T-helper 17 cell (primary cell): ENCODE measurements at places on chromosomes 13 and 19.

DNA sequence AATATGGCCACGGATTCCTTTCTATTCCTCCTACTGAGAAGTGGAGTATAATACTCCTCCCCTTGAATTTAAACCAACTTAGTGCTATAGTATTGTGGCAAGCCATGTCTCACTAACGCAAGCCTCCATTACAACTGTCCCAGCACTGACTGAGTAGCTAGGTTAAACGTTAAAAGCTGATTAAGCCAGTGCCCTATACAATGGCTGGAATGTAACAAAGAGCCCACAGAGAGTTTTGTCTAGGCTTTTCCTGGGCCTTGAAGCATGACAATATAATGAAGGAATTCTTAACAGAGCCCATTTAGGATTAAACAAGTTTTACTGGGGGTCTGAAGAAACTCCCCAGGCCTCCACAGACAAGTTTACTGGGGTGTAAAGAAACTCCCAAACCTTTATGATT, 254.5 kb upstream of the DACH1 start:
- H3K4me1 ChIP-seq: no peaks in the 10 kb centered on the region
- H3K27ac ChIP-seq: no peak overlapping the region
- no peak overlapping the region for H3K4me3 ChIP-seq
- no peaks in the 10 kb centered on the region for H3K36me3 ChIP-seq

DNA sequence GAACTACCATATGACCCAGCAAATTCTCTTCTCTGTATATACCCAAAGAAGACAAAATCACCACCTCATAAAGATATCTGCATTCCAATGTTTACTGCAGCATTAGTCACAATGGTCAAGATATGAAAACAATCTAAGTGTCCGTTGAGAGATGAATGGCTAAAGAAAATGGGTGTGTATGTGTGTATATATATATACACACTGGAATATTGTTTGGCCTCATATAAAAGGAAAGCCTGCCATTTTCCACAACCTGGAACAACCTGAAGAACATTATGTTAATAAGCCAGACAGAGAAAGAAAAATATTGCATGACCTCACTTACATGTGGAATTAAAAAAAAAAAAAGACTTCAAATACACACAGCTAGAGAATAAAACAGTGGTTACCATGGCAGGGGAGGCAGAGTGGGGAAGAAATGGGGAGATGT, 29.5 kb upstream of the RBM26 start:
- DNase-seq: no peak
- H3K27me3 ChIP-seq: no peaks in the 10 kb centered on the region
- peak overlapping the region; percentile 49 for H3K27ac ChIP-seq

DNA sequence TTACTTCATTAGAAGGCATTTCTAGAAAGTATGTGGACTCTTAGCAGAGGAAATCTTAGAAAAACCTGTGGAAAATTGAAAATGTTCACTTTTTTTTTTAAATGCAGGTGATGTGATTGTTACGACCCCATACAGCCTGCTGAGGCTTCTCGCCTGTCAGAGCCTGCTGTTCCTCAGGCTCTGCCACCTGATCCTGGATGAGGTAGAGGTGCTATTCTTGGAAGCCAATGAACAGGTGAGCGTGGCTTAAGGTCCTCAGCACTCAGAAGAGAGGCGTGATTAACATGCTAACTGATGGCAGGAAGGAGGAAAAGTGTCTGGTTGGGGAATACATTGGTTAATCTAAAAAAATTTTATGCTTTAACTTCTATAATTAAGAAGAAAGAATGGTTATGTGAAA, 71.4 kb downstream of the SLC7A9 start:
- peaks cover 1% of the 10 kb centered on the region for H3K36me3 ChIP-seq
- H3K4me1 ChIP-seq: peaks cover 31% of the 10 kb centered on the region
- H3K27ac ChIP-seq: no peak overlapping the region
- no peaks in the 10 kb centered on the region for H3K27me3 ChIP-seq
- DNase-seq: no peak
- H3K4me3 ChIP-seq: no peak overlapping the region

GRCh38 chr19:45607071-45608029, 5.3 kb upstream of the GPR4 start:
- H3K27me3 ChIP-seq: peaks cover 13% of the 10 kb centered on the region
- H3K36me3 ChIP-seq: peaks cover 9% of the 10 kb centered on the region
- H3K4me3 ChIP-seq: peak overlapping the region; percentile 67
- H3K4me1 ChIP-seq: peaks cover 11% of the 10 kb centered on the region
- peak; percentile 34 for DNase-seq
- H3K27ac ChIP-seq: peak overlapping the region; percentile 21

GRCh38 chr19:35124098-35125060, 8.8 kb downstream of the FXYD3 start:
- peak overlapping the region; percentile 90 for H3K4me3 ChIP-seq
- no peaks in the 10 kb centered on the region for H3K27me3 ChIP-seq
- H3K27ac ChIP-seq: peak overlapping the region; percentile 93
- peak; percentile 77 for DNase-seq

GRCh38 chr19:2127758-2128157, 23.6 kb downstream of the AP3D1 start:
- no peaks in the 10 kb centered on the region for H3K36me3 ChIP-seq
- H3K27me3 ChIP-seq: no peaks in the 10 kb centered on the region
- no peak overlapping the region for H3K4me3 ChIP-seq
- H3K27ac ChIP-seq: no peak overlapping the region
- H3K4me1 ChIP-seq: no peaks in the 10 kb centered on the region

DNA sequence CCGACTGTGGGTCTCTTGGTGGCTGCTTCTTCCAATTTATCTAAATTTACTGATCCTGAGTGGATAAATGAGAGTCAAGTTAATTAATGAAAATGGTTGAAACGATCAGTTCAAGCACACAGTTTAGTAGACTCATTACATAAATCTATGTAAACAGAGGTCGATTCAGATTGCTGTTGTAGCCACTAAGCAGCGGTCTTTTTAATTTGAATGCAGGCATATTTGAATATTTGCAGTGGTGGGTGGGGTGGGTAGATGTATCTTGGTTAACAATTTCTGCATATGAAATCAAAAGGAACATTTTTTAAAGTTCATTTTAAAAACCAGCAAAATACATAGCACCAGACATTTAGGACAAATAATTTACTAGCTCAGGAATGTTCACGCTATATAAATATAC, 325.9 kb downstream of the KLF12 start:
- no peak overlapping the region for H3K4me3 ChIP-seq
- DNase-seq: no peak
- H3K36me3 ChIP-seq: peaks cover 4% of the 10 kb centered on the region

GRCh38 chr19:58450856-58451357, 515 bp upstream of the ZNF324B start:
- peaks cover 2% of the 10 kb centered on the region for H3K36me3 ChIP-seq
- H3K4me1 ChIP-seq: peaks cover 24% of the 10 kb centered on the region

- peak overlapping the region; percentile 43 for H3K4me3 ChIP-seq
- no peaks in the 10 kb centered on the region for H3K27me3 ChIP-seq
- no peak for DNase-seq
- H3K4me1 ChIP-seq: peaks cover 33% of the 10 kb centered on the region
Measured at GRCh38 chr13:111233080-111233479, 87.4 kb upstream of the TEX29 start.

DNA sequence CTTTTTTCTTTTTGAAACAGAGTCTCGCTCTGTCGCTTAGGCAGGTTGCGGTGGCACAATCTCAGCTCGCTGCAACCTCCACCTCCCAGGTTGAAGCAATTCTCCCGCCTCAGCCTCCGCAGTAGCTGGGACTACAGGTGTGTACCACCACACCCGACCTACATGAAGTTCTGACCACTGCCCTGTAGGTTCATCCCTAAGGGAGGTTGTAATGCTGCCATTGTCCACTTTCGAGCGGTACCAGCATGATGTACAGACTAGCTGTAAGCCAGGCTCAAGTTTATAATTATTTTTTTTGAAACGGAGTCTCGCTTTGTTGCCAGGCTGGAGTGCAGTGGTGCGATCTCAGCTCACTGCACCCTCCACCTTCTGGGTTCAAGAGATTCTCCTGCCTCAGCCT, 11.6 kb upstream of the COX7A1 start:
- H3K27ac ChIP-seq: no peak overlapping the region
- peaks cover 6% of the 10 kb centered on the region for H3K4me1 ChIP-seq
- no peak overlapping the region for H3K4me3 ChIP-seq

DNA sequence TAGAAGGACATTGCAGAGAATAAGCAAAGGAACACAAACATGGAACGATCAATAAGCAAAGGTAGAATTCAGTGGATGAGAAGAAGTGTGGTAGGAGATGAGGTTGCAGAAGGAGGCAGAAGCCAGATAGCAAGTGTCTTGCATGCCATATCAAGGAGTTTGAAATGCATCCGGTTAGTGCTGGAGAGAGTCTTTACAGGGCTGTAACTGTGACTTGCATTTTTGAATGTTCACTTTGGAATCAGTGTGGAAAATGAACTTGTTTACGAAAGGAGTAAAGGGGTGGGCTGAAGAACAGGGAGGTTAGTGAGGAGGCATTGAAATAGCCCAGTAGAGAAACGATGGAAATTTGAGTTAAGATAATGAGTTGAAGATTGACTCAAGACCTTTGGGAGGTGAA, 90.7 kb upstream of the MBNL2 start:
- H3K36me3 ChIP-seq: no peaks in the 10 kb centered on the region
- no peak for DNase-seq
- H3K4me1 ChIP-seq: peaks cover 2% of the 10 kb centered on the region
- H3K27me3 ChIP-seq: peaks cover 24% of the 10 kb centered on the region
- H3K4me3 ChIP-seq: no peak overlapping the region
- H3K27ac ChIP-seq: no peak overlapping the region

GRCh38 chr19:44796701-44797115, 12.2 kb upstream of the BCAM start:
- H3K36me3 ChIP-seq: no peaks in the 10 kb centered on the region
- no peaks in the 10 kb centered on the region for H3K27me3 ChIP-seq
- H3K4me3 ChIP-seq: peak overlapping the region; percentile 67
- no peak for DNase-seq
- peaks cover 19% of the 10 kb centered on the region for H3K4me1 ChIP-seq

- H3K4me1 ChIP-seq: peaks cover 23% of the 10 kb centered on the region
- H3K27ac ChIP-seq: no peak overlapping the region
- H3K36me3 ChIP-seq: no peaks in the 10 kb centered on the region
- H3K27me3 ChIP-seq: peaks cover 26% of the 10 kb centered on the region
- peak overlapping the region; percentile 77 for H3K4me3 ChIP-seq
Measured at GRCh38 chr19:48492925-48493717, 18.5 kb downstream of the LMTK3 start.

DNA sequence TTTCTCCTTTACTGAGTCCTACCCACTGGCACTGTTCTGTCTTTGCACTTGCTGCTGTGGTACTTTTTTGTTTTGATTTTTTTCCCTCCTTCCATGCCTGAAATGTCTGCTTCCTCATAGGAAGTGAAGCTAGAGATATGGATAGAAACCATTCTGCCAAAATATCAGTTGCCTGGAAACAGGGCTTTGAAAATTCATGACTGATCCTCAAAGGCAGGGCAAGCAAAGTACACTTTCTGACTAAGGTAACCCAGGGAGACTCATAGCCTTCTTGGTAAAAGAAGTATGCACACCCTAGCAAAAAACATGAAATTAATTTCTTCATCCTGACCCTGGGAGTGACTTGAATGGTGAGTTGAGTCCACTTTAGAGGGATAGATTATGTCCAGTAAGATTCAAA, 329.8 kb downstream of the MYO16 start:
- H3K36me3 ChIP-seq: peaks cover 6% of the 10 kb centered on the region
- DNase-seq: no peak
- no peak overlapping the region for H3K4me3 ChIP-seq
- H3K27ac ChIP-seq: no peak overlapping the region
- H3K27me3 ChIP-seq: peaks cover 30% of the 10 kb centered on the region

- H3K4me1 ChIP-seq: no peaks in the 10 kb centered on the region
- no peak overlapping the region for H3K27ac ChIP-seq
- DNase-seq: no peak
- no peak overlapping the region for H3K4me3 ChIP-seq
Measured at GRCh38 chr13:41178040-41178439, 16.3 kb downstream of the KBTBD7 start.

- H3K36me3 ChIP-seq: no peaks in the 10 kb centered on the region
- H3K27ac ChIP-seq: no peak overlapping the region
- no peak for DNase-seq
- H3K4me3 ChIP-seq: no peak overlapping the region
Measured at GRCh38 chr13:88014527-88014926, 343.4 kb downstream of the SLITRK5 start.

- H3K4me3 ChIP-seq: no peak overlapping the region
- no peak for DNase-seq
- peak overlapping the region; percentile 45 for H3K27ac ChIP-seq
- H3K27me3 ChIP-seq: no peaks in the 10 kb centered on the region
- H3K36me3 ChIP-seq: no peaks in the 10 kb centered on the region
- H3K4me1 ChIP-seq: no peaks in the 10 kb centered on the region
Measured at GRCh38 chr19:50501186-50501567, 9.8 kb downstream of the JOSD2 start.

- H3K4me3 ChIP-seq: peak overlapping the region; percentile 80
- peaks cover 2% of the 10 kb centered on the region for H3K4me1 ChIP-seq
- peaks cover 8% of the 10 kb centered on the region for H3K36me3 ChIP-seq
Measured at GRCh38 chr19:58003174-58003828, 681 bp upstream of the ZNF606 start.

DNA sequence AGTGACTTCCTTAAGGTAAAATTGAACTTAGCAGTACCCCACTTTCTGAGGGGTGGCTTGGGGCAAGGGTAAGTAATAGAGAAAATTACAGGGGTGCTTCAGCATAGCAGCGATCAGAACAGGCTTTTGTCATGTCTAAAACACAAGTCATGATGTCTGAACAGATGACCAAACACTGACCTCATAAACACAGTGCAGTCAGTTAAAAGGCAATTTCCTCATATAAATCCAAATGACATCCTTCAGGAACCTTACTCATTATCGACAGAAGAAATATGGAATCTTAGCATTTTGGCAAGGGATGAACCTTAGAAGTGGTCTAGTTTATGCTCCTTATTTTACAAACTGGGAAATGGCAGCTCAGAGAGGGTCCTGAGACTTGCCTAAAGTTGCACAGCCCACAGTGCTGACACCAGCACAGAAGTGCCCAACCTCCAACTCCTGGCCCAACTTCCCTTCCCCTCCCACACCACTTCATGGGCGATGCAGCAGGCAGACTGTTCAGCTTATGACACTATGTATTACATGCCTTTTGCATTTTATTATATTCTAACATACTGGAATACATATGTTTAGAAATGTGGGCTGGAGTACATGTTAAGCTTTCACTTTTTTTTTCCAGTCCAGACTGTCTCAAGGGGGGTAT, 3.6 kb downstream of the GJA3 start:
- no peak overlapping the region for H3K27ac ChIP-seq
- H3K36me3 ChIP-seq: no peaks in the 10 kb centered on the region
- no peak overlapping the region for H3K4me3 ChIP-seq
- DNase-seq: no peak
- peaks cover 35% of the 10 kb centered on the region for H3K27me3 ChIP-seq

DNA sequence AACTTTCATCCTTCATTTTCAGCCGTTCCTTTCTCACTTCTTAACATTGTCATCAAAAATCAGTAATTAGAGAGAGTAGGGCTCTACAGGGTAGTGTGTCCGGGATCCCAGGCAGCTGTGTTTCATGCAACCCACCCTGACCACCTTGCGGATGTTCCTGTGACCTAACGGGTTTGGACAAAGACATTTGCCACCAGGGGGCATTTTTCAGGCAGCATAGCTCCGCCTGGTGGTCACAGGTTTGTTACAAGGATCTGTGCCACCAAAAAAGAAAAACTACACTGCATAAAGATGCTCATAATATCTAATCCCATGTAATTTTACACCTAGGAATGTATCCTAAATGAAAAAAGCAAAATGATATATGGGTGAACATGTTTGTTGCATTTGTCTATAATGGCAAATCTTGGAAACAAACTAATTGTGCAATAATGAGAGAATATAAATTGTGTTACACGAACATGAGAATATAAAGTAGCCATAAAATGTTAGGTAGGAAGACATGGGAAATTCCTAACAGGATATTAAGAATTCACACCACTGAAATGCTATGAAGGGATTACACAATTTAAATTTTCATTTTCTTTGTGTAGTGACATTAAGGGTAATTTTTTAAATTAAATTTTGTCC, 123.0 kb downstream of the SLC7A1 start:
- no peak overlapping the region for H3K4me3 ChIP-seq
- H3K27ac ChIP-seq: no peak overlapping the region
- no peak for DNase-seq
- H3K36me3 ChIP-seq: no peaks in the 10 kb centered on the region
